Smooth muscle cell of trachea (primary cell): ENCODE measurements at places on chromosomes 6 and 20. TPM values are rescaled to one million over a fixed set of nuclear protein-coding genes. Genes with fewer than 3 reads are reported as not detected.

The PDYN gene
- not detected in 2 replicates for total RNA-seq

The DNPH1 gene
- 50.0 and 78.0 TPM in 2 replicates for total RNA-seq

The ZNF391 gene
- total RNA-seq: 1.8 and 2.3 TPM in 2 replicates

The FGD2 gene
- total RNA-seq: not detected in 2 replicates

The POLR1C gene
- 26.6 and 27.2 TPM in 2 replicates for total RNA-seq

The GNMT gene
- 0.15 and 0.17 TPM in 2 replicates for total RNA-seq

The GPLD1 gene
- 0.17 TPM in 1 of 2 replicates, not detected in the other for total RNA-seq

The RWDD2A gene
- total RNA-seq: 3.3 and 3.9 TPM in 2 replicates

The FILIP1 gene
- total RNA-seq: 0.29 and 0.83 TPM in 2 replicates

The FAM229B gene
- 14.4 and 26.2 TPM in 2 replicates for total RNA-seq

The PIM1 gene
- total RNA-seq: 8.9 and 20.7 TPM in 2 replicates

The SLC35B3 gene
- 17.0 and 20.8 TPM in 2 replicates for total RNA-seq

The TNFRSF6B gene
- total RNA-seq: 24.3 and 66.5 TPM in 2 replicates

The CTSZ gene
- 136 and 168 TPM in 2 replicates for total RNA-seq

The VSX1 gene
- not detected in 2 replicates for total RNA-seq

The LRRC73 gene
- 0.15 and 0.50 TPM in 2 replicates for total RNA-seq

The GSTA2 gene
- not detected in 2 replicates for total RNA-seq

The SERPINB1 gene
- total RNA-seq: 18.7 and 30.8 TPM in 2 replicates

The FERMT1 gene
- 8.1 and 9.1 TPM in 2 replicates for total RNA-seq

The RNF146 gene
- 46.3 and 64.0 TPM in 2 replicates for total RNA-seq

The ZKSCAN8 gene
- total RNA-seq: 18.3 and 18.4 TPM in 2 replicates

The NTSR1 gene
- 0.66 and 1.3 TPM in 2 replicates for total RNA-seq

The PLCB1 gene
- total RNA-seq: 14.6 and 32.1 TPM in 2 replicates

The ADGRF5 gene
- under 0.01 and 0.15 TPM in 2 replicates for total RNA-seq

The CDSN gene
- not detected in 2 replicates for total RNA-seq

The HLA-DRB5 gene
- 0.15 TPM in 1 of 2 replicates, not detected in the other for total RNA-seq

The APOM gene
- 1.0 and 1.3 TPM in 2 replicates for total RNA-seq

The CAPN11 gene
- total RNA-seq: 0.15 and 0.33 TPM in 2 replicates

The SYTL3 gene
- 4.9 and 7.4 TPM in 2 replicates for total RNA-seq

The SLC32A1 gene
- not detected in 2 replicates for total RNA-seq

The C6orf163 gene
- total RNA-seq: 2.2 and 2.5 TPM in 2 replicates

The BLTP3A gene
- total RNA-seq: 3.2 and 4.5 TPM in 2 replicates

The PRRT1 gene
- 0.33 and 0.44 TPM in 2 replicates for total RNA-seq

The DOK5 gene
- total RNA-seq: 27.5 and 38.7 TPM in 2 replicates

The OR2H1 gene
- not detected in 2 replicates for total RNA-seq

The DEFB124 gene
- total RNA-seq: not detected in 2 replicates

The RRAGD gene
- total RNA-seq: 0.58 and 1.3 TPM in 2 replicates

The ASXL1 gene
- total RNA-seq: 32.1 and 51.8 TPM in 2 replicates

The SIRPB2 gene
- not detected in 2 replicates for total RNA-seq

The ABT1 gene
- 10.6 and 11.8 TPM in 2 replicates for total RNA-seq

The MOG gene
- total RNA-seq: not detected in 2 replicates

The DOP1A gene
- 26.8 and 29.8 TPM in 2 replicates for total RNA-seq

The TPD52L2 gene
- total RNA-seq: 194 and 202 TPM in 2 replicates

The PSORS1C1 gene
- total RNA-seq: 0.29 and 0.99 TPM in 2 replicates

The SEL1L2 gene
- not detected in 2 replicates for total RNA-seq

The ABHD16B gene
- total RNA-seq: not detected in 2 replicates

The SPDEF gene
- total RNA-seq: 0.15 TPM in 1 of 2 replicates, not detected in the other

The KCNQ2 gene
- under 0.01 TPM in 1 of 2 replicates, not detected in the other for total RNA-seq

The GHRH gene
- total RNA-seq: not detected in 2 replicates

The ISM1 gene
- under 0.01 TPM in 1 of 2 replicates, not detected in the other for total RNA-seq
